Activated CD4-positive, alpha-beta T cell treated with anti-CD3 and anti-CD28 coated beads for 36 hours (primary cell): ENCODE measurements at places on chromosomes 1 and 21. TPM values are rescaled to one million over a fixed set of nuclear protein-coding genes. Genes with fewer than 3 reads are reported as not detected.

GRCh38 chr21:43938751-43939442 lies 73.2 kb upstream of the TRAPPC10 start:
- DNase-seq: peak; percentile 95

The KRTAP24-1 gene
- not detected for total RNA-seq

DNA sequence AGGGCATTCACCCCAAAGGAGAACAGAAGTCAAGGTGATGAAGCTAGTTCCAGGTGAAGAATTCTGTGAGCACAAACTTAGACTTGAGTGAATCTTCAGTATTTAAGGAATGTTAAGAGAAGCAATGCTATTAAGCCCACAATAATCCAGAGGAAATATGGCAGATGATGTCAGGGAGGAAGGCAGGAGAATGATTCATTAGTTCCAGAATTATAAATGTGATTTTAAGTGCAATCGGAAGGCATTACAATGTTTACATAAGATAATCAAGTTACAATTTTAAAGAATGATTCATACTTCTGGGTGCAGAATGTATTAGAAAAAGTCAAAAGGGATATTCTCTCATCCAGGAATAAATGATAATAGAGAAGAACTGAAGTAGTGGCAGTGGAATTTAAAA lies 545.2 kb upstream of the BRINP3 start:
- no peak for DNase-seq

DNA sequence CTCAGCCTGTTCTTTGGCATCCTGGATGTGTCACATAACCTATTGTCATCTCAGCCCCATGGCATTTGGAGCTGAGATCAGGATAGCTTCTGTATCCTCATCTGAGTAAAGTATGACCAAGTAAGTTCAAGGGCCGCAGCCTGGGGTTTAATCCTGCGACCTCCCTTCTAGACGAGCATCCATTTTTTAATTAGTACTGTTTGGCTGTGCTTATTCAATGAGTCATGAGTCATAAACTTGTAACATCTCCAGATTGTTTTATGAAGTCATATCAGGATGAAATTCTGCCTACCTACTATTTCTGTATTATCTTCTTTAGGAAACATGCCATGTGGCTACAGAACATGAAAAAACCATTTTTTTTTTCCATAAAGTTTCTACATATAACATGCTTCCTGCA lies 119.1 kb downstream of the ERG start:
- no peak for DNase-seq

GRCh38 chr21:35825370-35826353 lies 234.7 kb downstream of the SETD4 start:
- no peak for DNase-seq

DNA sequence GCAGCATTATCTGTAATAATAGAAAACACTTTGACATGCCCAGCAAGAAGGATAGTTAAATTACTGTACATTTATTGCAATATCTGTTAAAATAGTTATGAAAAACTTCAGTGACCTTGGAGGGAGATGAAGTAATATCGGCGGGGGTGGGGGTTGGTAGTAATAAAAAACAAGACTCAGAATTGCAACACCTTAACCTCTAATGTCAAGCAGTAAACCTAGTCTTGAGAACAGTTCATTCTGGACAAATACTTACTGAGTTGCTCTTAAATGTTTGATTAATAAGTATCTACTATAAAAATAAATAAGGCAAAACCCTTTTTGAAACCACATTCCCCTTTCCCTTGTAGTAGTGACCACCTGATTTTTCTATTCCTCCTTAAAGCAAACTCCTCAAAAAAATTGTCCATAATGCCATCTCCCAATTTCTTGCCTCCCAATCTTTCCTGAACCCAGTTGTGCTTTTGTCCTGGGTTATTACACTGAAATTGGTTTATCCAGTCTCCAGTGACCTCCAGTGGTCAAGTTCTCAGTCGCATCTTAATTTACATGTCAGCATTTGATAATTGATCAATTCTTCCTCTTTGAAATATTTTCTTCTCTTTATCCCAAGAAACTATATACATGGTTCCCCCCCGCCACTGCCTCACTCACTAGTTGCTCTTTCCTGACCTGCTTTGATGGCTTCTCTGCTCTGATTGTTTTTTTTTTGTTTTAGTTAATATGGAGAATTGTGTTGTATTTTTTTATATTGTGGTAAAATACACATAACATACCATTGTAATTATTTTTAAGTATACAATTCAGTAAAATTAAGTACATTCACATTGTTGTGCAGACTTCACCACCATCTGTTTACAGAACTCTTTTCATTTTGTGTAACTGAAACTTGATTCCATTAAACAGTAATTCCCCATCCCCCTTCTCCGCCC lies 36.8 kb downstream of the RAP1A start:
- peak; percentile 28 for DNase-seq

The MYOM3 gene
- total RNA-seq: not detected

DNA sequence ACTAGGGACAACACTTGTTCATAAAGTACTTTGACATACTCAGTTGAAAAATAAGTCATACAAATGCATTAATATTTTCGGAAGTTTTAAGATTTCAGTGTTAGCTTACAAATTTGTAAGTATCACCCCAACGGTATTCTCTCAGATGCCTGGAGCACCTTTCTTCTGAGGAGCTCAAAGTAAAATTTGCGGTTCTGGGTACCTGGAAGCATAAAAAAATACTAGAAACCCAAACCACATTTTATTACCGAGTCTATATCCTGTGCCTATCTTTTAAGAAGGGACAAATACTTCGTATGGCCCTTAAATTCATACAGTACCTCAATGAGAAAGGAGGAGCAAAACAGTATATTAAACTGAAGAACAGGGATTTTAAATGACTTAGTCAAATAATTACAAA lies 10.2 kb downstream of the SRSF4 start:
- no peak for DNase-seq
